ENCODE measurements at places on chromosomes 5 and 9. TPM values are rescaled to one million over a fixed set of nuclear protein-coding genes. Genes with fewer than 3 reads are reported as not detected.
A peak's percentile ranks its signal among the peaks of the same experiment; 100 is the strongest.

LPAR1 gene
- total RNA-seq = 0.27 TPM

CDX1 gene
- total RNA-seq = not detected

GFI1B gene
- total RNA-seq = 72.4 TPM

TLX3 gene
- total RNA-seq = not detected

- peak; percentile 24 for DNase-seq
Measured at GRCh38 chr5:129135633-129136032, 41.1 kb downstream of the ISOC1 start.

DNA sequence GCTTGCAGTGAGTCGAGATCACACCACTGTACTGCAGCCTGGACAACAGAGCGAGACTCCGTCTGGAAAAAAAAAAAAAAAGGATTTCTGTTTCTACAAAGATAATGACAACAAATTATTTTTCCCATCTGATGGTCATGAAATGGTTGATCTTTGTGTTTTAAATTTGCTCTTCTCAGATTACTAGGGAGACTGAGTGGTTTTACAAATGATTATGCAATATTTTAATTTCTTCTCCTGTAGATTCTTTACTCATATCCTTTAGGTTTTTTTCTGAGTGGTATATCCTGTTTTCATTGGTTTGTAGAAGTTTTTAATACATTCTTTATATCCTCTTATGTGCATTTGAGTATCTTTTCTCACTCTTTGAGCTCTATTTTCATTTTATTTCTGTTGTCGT lies 20.6 kb upstream of the AUH start:
- no peak for DNase-seq

GRCh38 chr5:56358703-56359681 lies 125.9 kb upstream of the ANKRD55 start:
- DNase-seq = no peak

- no peak for DNase-seq
Measured at GRCh38 chr5:151147033-151147432, 10.5 kb downstream of the ANXA6 start.

GRCh38 chr5:142845402-142845921 lies 75.3 kb downstream of the ARHGAP26 start:
- no peak for DNase-seq

- no peak for DNase-seq
Measured at GRCh38 chr9:33318225-33318624, 27.9 kb downstream of the NFX1 start.

DNA sequence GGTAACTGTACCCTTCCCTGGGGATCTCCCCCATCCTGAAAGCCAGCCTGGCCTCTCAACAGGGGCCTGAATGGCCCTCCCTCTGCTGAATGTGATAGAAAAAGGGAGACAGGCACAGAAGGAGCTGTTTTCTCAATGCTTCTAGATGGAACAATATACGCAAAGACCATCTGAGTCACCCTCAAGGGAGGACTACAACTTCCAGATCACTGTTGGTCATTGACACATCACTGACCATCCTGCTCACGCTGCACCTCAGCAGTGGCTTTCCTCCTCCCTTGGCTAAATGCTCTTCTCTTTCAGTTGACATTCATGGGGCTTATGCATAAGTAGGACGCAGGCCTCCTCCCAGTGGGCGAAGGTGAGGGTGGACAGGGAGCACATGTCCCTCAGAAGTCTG lies 112.2 kb upstream of the SHB start:
- no peak for DNase-seq

DNA sequence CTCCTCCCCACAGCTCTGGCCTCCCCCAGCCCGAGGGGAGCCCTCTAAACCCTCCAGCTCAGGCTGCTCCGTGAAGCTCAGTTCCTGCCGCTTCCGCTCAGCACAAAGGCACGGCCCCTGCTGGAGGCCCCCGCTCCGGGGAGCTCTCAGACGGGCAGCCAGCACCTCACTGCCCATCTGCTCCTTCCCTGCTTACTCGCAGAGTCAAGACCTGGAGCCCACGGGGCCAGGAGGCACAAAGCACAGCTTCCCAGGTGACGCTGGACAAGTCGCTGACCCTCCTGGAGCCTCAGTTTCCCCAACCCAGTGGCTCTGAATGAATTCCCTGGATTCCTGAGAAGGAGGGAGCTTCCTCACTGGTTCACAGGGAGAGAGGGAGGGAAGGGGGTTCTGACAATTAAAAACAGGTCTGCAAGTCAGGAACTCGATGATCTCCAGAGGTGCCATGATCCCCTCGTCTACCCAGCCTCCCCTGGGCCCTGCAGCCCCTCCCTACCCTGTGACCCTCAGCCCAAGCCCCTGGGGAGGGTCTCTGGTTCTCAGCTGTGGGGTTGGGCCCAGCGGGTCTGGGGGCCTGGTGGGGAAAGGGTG lies 36.2 kb downstream of the VAV2 start:
- DNase-seq = peak; percentile 31

GRCh38 chr9:1879501-1879900 lies 135.6 kb upstream of the SMARCA2 start:
- DNase-seq = no peak

All from hematopoietic multipotent progenitor cell (in vitro differentiated cells).